Femur (tissue), 1 donor: ENCODE measurements at places on chromosomes 7 and 10.

DNA sequence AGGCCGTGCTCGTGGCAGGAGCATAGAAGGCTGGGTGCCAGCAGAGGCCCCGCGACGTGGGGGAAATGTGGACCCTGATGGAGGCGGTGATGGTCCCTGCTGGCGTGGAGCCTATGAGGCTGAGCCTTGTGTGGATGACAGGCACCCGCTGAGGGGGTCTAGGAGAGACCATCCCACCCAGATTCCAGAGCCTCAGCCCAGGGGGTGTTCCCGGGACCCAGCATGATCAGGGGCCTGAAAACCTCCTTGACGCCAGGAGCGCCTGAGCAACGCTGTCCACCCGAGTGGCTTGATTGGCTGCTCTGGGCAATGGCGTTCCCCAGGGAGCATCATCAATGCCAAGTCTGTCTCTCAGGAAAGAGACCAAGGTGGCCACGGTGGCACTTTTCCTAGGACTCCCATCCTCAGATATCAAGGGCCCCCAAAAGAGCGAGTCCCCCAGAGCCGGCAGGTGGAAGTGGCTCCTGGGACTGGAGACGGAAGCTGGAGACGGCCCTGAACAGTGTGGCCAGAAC, 61.1 kb downstream of the PWWP2B start:
- no peak for DNase-seq

GRCh38 chr10:48444861-48445841, 138.7 kb downstream of the MAPK8 start:
- no peak for DNase-seq

GRCh38 chr10:32600317-32600716, 154.4 kb downstream of the CCDC7 start:
- DNase-seq, result no peak

DNA sequence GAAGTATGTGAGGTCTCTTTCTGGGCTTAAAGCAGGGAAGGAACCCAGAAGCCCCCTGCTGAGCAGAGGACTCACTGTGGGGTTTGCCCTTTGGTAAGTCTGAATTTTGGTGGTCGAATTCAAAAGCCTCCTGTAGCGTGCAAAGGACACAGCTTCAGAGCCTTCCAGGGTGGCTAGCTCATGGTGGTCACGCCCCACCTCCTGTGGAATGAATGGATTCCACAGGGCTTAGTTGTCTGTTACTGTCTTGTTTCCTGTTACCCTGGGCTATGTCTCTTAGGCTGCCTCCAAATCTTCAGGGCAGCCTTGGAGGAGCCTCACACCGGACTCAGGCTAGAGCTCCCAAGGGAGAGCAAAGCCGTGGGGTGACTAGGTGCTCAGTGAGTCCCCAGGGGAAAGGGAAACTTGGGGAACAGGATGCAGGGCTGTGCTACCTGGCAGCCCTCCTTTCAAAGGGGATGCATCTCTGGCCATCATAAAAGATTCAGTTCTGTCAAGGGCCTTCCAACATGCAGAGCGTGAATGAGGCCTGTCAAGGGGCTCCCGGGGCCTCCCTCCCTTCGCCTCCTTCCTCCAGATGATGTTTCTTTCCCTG, 211.7 kb downstream of the CCSER2 start:
- no peak for DNase-seq
